ENCODE measurements at places on chromosomes 3 and 15.

DNA sequence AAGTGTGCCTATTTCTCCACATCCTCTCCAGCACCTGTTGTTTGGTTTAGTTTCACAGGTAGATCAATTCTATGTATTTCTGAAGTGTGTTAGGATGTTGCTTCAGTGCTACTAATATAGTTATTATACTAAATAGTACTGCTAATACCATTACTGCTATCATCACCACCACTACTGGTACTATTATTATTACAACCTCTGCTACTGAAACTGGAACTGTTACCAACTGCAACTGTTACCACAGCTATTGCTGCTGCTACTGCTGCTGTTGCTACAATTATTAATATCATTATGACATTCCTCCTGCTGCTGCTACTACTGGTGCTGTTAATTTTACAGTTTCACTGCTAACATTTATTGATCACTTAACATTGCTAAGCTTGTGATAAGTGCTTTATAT lies 8.3 kb upstream of the LMOD3 start:
- no peak for DNase-seq

DNA sequence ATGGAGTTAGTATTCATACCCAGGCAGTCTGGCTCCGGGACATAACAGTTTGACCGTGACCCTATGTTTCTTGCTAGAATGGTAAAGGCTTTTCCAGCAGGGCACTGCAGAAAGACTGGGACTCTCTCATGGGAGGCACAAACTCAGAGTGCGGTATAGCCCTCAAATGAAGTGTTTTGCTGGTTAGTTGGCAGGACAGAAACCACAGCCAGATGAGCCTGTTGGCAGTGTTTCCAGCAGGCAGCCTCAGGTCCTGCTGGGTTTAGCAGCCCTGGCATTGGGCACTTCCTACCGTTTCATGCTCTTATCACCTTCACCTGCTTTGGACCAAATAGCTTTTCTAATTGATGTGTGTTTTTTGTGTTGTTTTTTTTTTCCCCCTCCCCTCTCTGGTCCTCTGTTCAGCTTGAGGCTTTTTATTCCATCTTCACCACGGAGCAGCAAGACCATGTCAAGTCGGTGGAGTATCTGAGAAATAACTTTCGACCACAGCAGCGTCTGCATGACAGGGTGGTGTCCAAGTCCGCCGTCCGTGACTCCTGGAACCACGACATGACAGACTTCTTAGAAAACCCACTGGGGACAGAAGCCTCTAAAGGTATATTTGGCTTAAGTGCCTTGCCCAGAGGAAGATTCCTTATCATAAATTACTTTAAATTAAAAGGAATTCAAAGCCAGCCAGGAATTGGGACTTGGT lies 205.6 kb downstream of the FEZF2 start:
- DNase-seq, result no peak

GRCh38 chr15:101635944-101636727 lies 16.0 kb downstream of the TM2D3 start:
- no peak for DNase-seq

DNA sequence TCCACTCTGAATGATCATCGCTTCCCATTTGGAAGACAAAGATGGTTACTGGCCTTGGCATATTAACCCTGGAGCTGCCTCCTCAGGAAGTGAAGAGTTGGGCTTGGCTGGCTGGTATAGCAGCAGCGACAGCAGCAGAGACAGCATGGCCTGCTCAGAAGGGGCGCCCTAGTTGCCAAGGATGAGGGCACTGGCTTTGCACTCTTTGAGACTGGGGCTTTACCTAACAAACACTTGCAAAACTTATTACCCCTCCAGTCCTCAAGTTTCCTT lies 68.5 kb upstream of the RBP1 start:
- no peak for DNase-seq

GRCh38 chr15:39756806-39757522 lies 25.7 kb downstream of the FSIP1 start:
- no peak for DNase-seq

- DNase-seq, result no peak
These were observed 55.9 kb upstream of the PIK3CB start for GRCh38 chr3:138890555-138891187.

DNA sequence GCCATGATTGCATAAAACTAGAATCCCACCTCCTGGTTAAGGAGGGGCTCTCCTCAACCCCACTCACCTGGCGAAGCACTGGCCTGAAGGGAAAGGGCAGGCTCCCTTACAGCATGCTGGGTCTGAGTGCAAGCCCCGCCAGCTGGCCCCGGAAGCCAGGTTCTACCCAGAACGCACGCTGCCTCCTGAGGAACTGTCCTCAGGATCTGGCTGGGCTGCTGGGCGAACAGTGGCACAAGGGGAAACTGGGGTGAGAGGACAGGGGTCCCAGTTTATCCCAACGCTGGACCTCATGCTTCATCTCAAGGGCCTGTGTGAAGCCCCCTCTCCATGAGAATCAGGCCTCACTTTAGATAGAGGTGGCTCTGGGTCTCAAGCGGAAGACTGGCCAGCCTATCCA lies 47.5 kb downstream of the NUP210 start:
- no peak for DNase-seq

GRCh38 chr3:177318559-177318958 lies 121.3 kb upstream of the TBL1XR1 start:
- DNase-seq, result no peak

GRCh38 chr3:78799681-78800080 lies 968.1 kb downstream of the ROBO1 start:
- no peak for DNase-seq

GRCh38 chr3:128315313-128315712 lies 151.4 kb downstream of the DNAJB8 start:
- peak; percentile 47 for DNase-seq

- no peak for DNase-seq
These were observed 98.9 kb upstream of the SLC6A6 start for GRCh38 chr3:14303336-14304100.

- no peak for DNase-seq
These were observed 121.4 kb downstream of the KLHL25 start for GRCh38 chr15:85673326-85673725.

DNA sequence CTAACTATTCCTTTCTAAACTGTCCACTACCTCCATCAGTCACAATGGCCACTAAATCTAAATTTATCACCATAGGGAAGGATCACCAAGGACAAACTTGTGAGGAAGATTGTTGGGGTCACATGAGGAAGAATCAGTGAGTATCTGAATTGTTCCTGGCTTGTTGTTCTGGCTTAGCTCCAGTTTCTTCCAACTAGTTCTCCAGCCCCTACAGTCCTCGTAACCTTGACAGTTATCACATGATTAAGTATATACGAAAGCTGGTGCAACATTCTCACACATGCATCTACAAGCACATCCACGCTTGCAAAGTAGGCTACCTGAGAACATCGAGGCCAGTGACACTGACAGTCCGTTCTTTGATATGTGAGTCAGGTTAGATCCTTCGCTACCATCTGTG lies 46.0 kb downstream of the RUBCN start:
- no peak for DNase-seq

- no peak for DNase-seq
These were observed 20.5 kb downstream of the CCR9 start for GRCh38 chr3:45906681-45907407.

DNA sequence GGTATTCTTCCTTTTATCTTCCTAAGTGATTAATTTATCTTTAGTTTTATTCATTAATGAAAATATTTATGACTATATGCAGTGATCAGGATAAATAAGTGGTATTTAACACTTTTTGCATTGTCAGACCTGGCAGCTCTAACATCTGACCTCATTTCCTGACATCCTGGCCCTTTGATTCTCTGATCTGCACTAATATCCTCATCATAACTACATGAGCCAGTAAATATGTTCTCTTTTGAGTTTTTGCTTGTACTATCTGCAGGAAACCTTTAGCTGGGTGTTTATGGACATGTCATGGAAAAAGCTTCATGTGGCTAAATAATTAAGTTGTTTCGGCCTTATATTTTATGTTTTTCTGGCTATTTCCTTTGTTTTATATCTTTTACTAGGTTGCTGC lies 10.5 kb downstream of the NKTR start:
- no peak for DNase-seq

- DNase-seq, result peak; percentile 19
These were observed 74.9 kb upstream of the CHRNB4 start for GRCh38 chr15:78715930-78716329.

DNA sequence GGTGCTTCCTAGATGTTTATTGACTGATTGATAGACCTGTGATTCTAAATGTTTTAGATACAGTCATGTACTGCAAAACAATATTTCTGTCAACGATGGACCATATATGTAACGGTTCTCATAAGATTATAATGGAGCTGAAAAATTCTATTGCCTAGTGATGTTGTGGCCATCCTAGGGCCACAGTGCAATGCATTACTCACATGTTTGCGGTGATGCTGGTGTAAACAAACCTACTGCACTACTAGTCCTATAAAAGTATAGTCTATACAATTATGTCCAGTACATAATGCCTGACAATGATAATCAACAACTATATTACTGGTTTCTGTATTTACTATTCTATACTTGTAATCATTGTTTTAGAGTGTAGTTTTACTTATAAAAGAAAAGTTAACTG lies 46.8 kb downstream of the CHST2 start:
- no peak for DNase-seq

- no peak for DNase-seq
These were observed 34.2 kb upstream of the B3GNT5 start for GRCh38 chr3:183218826-183219225.

- DNase-seq, result no peak
These were observed 10.6 kb upstream of the TNIK start for GRCh38 chr3:171470714-171471227.

DNA sequence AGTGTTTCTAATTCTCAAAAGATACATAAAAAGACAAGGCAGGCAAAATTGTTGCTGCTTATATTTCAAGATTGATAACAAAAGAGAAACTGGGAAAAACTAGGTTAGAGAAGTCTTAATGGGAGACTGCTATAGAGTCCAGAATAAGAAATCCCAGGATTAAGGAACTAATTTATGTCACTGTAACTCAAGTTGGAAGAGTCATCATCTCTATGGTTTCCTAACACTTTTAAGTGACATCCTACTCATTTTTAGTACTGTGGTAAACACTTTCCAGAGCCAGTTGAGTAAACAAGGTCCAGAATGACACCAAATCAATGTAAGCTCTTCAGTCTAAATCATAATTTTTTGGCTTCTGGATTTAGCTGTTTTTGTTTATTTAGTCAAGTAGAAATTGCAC lies 8.0 kb downstream of the CLDN16 start:
- DNase-seq, result no peak

DNA sequence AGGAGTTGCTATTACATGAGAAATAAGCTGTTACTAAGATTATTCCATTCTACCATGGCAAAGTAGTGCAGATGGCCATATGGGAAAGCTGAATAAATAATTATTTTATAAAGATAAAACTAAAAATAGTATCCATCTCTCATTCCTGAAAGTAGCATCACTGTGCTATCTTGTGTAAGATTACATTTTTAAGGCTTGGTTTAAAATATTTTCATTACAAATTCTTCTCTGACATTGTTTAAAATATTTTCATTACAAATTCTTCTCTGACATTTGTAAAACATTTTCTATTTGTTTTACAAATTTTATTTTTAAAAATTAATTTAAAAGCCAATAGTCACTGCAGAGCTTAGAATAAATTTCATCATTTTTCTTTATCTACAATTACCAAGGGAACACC lies 665.5 kb upstream of the NAALADL2 start:
- no peak for DNase-seq

DNA sequence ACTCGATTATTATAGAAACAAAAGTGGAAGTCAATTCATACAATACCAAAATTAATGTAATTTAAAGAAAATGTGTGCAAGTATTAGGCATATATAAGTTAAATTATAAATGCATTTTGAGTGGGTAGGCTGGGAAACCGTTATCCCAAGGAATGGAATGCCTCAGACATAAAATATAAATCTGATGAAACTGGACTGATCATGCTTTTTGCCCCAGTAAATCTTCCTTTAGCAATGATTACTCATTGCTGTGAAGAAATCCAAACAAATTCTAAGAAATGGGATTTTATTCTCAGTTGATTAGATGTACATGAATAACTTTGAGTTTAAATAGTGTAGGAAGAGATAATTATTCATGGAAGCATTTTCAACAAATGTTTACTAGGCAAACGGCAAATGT lies 185.5 kb upstream of the KCNMB2 start:
- no peak for DNase-seq

GRCh38 chr15:89164712-89165211 lies 56.6 kb downstream of the RLBP1 start:
- DNase-seq, result no peak

DNA sequence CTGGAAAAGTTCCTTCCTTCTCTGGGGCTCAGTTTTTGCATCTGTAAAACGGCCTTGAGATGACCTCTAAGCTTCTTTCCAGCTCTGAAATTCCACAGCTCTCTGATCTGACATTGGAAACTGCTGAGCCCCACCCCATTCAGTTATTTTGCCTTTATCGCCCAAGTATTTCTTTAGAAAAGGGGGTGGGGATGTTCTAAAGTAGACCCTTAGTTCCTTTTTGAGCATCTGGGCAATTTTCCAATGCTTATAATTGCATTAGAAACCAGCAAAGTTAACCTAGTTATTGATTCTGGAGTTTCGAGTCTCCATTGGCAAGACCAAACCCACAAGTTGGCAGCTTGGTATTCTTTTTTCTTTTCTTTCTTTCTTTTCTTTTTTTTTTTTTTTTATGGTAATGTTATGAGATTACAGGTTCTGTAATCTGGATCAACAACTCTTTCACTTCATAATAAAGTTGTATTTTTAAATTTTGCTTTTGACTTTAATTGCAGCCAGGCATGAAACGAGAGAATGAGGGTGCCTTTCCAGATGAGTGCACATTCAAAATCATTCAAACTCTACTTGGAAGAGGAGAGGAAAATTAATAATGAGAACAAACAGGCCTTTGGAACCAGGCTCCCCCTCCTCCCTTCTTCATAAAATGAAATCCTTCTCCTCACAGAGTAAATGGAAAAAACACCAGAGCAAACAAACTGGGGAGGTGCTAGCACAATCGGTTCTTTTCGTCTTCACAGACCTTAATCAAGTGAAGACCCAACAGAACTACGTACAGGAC lies 76.8 kb upstream of the LRIG1 start:
- no peak for DNase-seq

DNA sequence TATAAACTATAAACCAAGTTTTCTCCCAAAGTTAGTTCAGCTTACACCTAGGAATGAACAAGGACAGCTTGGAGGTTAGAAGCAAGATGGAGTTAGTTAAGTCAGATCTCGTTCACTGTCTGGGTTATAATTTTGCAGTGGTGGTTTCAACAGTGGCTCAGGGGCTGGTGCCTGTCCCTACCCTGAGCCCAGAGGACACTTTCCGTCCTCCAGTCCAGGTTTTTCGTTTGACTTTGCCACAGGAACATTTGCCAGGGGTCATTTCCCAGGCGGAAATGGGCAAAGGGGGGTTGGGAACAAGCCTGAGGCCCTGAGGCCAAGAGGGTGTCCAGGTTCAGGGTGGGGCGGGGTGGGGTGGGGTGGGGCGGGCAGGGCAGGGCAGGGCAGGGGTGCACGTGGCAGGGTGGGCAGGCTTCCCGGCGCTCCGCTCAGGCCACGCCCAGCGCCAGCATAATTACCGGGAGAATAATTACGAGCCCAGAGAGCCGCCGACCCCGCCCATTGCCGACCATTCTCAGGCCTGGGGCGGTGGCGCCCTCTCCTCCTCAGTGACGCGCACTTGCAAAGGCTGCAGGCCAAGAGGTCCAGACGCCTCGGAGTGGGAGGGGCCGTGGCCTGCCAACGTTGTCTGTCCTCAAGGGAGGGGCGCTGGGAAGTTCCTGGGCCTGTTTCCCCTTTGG lies 70.4 kb downstream of the KLF13 start:
- DNase-seq, result no peak

GRCh38 chr3:111810909-111811308 lies 48.2 kb upstream of the PHLDB2 start:
- no peak for DNase-seq
